Central memory CD8-positive, alpha-beta T cell (primary cell): ENCODE measurements at places on chromosomes 12 and 14.
A peak's percentile ranks its signal among the peaks of the same experiment; 100 is the strongest.

DNA sequence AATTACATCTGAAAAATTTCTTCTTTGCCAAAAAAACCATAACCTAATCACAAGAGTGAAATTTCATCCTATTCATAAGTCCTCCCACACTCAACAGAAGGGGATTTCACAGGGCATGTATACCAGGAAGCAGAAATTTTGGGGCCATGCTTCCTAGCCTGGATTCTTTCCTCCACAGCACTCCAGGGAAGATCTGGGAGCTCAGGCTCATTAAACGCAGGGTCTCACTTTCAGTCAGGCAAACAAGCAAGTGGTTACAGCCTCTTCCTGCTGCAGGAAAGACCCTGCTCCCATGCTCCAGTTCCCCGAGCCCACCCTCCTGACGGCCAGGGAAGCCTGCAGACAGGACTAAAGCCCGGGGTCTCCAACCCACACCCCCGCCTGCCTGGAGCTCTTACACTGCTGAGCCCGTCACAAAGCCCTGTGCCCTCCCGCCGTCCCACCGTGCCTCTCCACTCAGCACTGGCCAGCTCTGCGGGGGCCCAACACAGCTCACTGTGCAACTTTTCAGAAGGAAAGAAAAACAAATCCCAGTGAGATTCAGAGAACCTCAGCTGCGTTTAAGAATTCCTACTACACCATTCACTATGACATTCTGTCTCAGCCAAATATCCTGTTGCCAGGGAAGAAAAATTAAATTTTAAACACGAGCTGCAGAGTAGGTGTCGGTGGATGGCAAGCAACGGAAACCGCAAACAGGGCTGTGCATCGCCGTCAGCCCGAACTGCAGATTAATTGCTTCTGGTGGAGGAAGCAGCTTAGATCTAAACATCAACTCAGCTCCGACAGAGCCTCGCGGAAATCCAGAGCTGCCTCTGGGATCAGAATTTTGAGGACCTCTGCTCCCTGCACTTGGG lies 106.7 kb upstream of the SFSWAP start:
- peak; percentile 27 for DNase-seq

- DNase-seq: no peak
Measured at GRCh38 chr12:6639151-6639801, 3.5 kb upstream of the LPAR5 start.

- no peak for DNase-seq
Measured at GRCh38 chr12:123354600-123354999, 10.0 kb downstream of the SBNO1 start.

DNA sequence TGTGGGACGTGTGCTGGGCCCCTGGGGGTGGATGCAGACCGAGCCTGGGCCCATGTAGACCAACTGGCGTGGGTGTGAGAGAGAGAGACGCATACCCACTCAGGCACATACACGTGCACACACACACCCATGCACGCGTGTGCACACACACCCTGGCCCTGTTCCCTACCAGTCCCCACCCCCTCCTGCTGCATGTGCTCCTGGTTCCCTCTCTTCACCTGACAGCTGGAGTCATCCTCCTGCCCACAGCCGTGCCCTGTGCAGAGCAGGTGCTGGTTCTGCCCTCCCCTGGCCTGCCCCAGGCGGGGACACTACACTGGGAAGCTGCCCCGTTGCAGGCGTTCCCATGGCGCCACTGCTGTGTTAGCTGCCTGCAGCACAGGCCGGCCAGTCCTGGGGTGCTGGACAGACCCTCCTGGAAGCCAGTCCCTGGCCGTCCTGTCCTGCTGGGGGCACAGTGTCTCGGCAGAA lies 18.5 kb downstream of the PACS2 start:
- no peak for DNase-seq

- no peak for DNase-seq
Measured at GRCh38 chr14:23090254-23090636, 4.7 kb downstream of the ACIN1 start.

- DNase-seq: no peak
Measured at GRCh38 chr14:29168149-29168548, 401.6 kb downstream of the FOXG1 start.

GRCh38 chr12:51013441-51013840 lies 12.7 kb downstream of the SLC11A2 start:
- DNase-seq: no peak

DNA sequence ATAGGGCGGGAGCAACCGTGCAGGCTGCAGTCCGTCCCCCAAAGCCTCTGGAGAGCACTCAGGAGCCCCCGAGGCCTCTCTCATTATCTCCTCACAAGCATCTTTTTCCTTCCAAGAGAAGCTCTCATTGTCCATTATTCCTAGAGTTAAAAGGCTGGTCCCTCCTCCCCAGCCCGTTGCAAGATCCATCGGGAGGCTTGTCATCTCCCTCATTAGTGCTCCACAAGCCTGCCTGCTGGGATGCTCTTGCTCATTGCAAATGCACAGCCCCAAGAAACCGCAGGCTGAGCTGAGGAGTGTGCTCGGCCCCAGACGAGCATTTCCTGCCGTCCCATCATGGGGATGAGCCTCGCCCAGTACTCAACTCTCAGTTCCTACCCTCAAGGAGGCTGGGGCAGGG lies 23.3 kb downstream of the NUAK1 start:
- DNase-seq: no peak

- no peak for DNase-seq
Measured at GRCh38 chr12:58841058-58841798, 79.1 kb downstream of the LRIG3 start.

DNA sequence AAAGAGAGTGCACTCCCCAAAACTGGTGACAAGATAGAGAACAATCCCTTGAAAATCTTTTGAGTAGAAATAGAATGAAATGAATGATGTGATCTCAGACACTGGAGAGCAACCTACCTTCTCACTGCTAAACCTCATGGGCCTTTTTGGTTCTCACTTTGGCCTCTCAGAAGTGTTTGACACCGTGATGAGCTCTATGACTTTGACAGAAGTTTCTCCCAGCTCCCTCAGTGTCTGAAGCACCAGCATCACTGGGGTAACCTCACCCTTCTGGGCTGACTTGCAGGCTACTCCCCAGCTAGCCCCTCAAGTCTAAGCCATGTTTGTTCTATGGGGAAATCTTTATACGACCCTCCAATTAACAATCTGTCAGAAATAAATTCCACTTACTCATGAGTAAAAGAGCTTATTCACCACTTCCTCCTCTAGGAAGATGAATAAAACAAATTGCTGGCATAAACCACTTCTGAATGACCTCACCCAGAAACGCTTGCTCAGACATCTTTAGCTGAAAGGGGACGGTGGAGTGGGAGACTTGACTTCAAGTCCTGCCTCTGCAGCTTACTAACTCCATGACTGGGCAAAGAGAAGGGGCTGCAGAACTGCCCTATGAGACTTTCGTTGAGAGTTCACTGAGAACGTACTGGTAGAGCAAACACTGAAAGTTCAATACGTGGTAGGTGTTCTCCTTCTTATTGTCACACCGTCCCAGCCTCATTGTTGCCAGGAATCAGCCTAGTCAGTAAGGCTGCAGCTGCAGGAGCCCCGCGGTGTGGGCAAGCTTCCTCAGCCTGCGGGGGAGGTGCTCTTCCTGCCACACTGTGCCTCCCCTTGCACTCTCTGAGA lies 46.5 kb downstream of the ST8SIA1 start:
- DNase-seq: no peak
